CD4-positive, alpha-beta T cell treated with Interleukin-17A for 4 hours (primary cell): ENCODE measurements at places on chromosomes 12 and 14.

DNA sequence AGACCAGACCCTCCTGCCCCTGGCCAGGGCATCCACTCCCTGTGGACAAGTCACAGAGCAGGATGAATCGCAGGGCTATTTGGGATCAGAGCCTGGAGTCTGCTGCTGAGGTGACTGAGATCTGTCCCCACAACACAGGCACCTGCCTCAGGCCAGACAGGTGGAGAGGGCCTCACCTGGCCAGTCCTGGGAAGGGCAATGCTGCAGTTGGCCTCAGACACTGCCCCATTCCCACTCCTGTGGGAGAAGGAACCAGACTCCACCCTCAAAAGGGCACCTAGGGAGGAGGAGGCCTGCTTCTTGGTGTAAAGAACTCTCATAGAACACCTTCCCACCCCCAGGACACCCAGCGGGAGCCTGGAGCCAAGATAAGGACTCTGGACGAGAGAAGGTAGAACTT lies 48.3 kb upstream of the PLEKHG6 start:
- no peak for DNase-seq

GRCh38 chr14:67764496-67764895 lies 51.9 kb downstream of the ZFYVE26 start:
- no peak for DNase-seq

- no peak for DNase-seq
Measured at GRCh38 chr14:50688875-50689274, 20.8 kb upstream of the SAV1 start.

DNA sequence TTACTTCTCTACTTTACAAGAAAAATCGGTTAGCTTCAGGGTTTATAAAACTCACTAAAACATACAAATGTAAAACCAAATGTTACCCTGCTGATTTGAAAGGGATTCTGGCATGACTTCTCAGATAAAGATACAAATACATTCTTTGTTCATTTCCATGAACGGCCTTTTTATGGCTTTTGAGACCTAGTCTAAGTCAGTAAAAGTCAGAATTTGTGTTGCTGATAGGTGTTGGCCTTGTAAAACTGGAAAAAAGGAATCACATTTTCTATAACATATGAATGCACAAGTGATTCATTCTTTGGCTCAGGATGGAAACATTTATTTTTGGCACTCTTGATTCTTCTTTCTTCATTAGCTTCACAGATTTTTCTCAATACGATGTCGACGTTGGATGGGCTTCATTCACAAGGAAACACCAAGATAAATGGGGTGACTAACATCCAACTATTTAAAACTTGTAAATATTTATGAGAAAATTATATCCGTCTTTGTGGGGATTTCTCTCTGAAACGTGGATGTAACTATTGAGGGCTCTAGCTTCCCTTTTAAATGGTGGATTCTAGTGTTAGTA lies 27.0 kb upstream of the CPM start:
- no peak for DNase-seq

DNA sequence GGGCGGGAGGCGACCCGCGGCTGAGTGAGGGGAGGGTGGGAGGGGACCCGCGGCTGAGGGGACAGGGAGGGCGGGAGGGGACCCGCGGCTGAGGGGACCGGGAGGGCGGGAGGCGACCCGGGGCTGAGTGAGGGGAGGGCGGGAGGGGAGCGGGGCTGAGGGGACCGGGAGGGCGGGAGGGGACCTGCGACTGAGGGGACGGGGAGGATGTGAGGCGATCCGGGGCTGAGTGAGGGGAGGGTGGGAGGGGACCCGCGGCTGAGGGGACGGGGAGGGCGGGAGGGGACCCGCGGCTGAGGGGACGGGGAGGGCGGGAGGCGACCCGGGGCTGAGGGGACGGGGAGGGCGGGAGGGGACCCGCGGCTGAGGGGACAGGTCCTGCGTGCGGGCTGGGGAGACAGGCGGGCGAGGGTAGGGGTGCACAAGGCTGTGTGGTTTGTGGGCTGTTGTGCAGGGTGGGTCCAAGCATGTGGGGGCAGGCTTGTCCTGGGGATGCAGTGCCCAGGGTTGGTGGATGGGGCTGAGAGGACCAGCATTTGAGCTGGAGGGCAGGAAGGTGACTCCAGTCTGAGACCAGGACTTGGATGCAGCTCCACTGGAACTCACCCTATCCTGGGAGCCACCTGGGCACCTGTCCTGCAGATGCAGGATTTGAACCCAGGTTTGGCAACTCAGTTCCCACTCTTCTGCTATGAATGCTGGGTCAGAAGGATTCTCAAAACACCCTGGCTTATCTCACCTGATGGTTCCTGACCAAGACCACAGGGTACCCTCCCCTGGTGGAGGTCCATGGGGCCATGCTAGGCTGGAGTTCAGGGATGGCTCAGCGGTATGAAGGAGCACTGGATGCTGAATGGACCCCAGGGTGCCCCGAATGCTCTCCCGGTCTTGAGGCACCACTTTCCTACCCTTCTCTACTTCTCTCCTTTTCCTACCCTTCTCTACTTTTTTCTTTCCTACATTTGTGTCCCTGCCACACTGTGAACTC lies 9.4 kb downstream of the PLD4 start:
- peak; percentile 9 for DNase-seq

GRCh38 chr14:73524493-73524892 lies 12.4 kb upstream of the ACOT1 start:
- no peak for DNase-seq

DNA sequence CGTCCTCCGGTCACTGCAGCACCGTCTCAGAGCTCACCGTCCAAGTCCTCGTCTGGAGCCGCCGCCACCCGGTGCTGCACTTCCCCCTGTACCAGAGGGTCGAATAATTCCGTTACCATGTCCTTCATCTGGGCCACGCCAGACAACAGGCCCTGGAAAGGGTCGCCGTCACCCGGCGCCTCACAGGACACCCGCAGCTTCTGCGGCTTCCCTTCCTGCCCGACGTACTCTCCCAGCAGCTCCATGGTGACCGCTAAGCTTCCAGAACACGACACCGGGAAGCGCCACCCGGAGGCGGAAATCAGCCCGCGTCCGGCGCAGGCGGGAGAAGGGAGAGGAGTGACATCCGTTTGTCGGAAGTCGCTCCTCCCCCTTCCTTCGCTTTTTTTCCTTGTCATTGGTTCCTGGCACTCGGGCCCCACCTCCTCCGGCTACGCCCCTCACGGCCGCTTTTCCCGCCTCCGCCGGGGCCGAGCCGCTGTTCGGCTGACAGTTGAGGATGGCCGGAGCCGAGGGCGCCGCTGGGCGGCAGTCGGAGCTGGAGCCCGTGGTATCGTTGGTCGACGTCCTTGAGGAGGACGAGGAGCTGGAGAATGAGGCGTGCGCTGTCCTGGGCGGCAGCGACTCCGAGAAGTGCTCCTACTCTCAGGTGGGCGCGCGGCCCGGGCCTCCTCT lies at the start of the genes GON7 and UBR7:
Gene GON7 (minus strand): TSS at position 273 of the 675 bp plus-strand sequence. CDS start 28 bp downstream, at position 245.
Gene UBR7 (plus strand): TSS at position 464 of the 675 bp plus-strand sequence. CDS start 36 bp downstream, at position 500.
- peak; percentile 90 for DNase-seq

GRCh38 chr14:100487304-100487703 lies 99.9 kb downstream of the BEGAIN start:
- DNase-seq, result no peak

DNA sequence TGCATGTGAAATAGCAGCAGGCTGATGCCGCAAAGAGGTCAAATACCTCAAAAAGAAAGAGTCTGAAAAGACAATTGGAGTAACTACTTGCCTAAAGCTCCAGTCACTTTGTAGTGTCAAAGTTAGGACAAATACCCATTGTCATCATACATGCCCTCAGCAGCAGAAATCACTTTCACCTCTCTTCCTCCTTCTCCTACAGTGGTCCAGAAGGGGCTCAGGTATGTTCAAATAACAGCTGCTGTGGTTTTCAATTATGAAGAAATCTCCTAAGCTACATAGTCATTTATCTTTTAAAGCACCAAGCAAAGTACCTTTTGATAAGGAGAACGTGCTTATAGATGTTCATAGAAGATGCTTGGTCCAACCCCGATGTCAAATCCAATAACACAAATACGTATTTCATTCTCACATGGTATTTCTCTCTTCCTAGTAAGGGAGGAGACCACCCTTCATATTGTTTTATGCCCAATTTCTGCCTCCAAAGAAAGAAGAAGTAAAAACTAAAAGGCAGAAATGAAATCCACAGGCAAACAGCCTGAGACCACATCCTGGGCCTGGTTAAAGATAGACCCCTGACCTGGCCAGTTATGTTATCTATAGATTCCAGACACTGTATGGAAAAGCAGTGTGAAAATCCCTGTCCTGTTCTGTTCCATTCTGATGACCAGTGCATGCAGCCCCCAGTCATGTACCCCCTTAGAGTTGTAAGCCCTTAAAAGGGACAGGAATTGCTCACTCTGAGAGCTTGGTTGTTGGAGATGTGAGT lies 23.7 kb downstream of the GYS2 start:
- DNase-seq, result no peak

- DNase-seq, result peak; percentile 48
Measured at GRCh38 chr14:95515080-95515489, 1.4 kb downstream of the SYNE3 start.

DNA sequence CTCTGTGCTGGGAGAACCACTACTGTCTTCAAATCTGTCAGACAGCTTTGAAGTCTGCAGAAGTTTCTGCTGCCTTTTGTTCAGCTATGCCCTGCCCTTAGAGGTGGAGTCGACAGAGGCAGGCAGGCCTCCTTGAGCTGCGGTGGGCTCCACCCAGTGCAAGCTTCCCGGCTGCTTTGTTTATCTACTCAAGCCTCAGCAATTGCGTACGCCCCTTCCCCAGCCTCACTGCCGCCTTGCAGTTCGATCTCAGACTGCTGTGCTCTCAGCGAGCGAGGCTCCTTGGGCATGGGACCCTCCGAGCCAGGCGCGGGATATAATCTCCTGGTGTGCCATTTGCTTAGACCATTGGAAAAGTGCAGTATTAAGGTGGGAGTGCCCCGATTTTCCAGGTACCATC lies 25.1 kb upstream of the KLRB1 start:
- peak; percentile 32 for DNase-seq

DNA sequence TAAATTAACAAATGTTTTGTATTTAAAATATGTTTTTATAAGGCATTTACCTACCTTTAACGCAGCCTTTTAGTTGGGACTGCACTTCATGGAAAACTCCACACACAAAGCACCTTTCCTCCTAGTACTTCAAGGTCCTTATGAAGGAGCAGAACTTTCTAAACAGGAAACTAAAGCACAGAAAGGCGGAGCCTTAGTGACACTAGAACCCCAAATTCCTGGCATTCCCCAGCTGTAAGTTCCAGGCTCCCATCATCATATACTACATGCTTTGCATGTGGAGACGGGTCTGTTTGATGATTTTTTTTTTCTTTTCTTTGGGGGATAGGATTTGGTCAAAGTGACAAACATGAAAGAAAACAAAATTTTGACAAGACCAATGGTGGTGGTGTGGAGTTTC lies 39.5 kb downstream of the STXBP6 start:
- no peak for DNase-seq

DNA sequence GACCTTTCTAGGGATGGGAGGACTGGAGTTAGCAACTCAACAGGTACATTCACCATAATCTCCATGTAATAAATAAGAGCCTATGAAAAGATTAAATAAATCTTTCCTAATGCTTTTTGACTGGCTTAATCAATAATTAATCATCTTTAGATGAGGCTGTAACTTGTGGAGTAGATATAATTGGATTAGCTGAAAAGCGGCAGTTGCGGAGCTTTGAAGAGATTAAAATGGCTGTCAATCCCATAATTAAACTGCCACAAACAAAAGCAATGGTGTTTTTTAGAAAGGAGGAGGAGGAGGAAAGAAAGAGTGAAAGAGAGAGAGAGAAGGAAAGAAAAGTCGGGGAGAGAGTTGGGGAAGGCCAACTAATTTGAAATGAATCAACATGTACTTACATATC lies 70.7 kb upstream of the TMEM263 start:
- DNase-seq, result no peak

DNA sequence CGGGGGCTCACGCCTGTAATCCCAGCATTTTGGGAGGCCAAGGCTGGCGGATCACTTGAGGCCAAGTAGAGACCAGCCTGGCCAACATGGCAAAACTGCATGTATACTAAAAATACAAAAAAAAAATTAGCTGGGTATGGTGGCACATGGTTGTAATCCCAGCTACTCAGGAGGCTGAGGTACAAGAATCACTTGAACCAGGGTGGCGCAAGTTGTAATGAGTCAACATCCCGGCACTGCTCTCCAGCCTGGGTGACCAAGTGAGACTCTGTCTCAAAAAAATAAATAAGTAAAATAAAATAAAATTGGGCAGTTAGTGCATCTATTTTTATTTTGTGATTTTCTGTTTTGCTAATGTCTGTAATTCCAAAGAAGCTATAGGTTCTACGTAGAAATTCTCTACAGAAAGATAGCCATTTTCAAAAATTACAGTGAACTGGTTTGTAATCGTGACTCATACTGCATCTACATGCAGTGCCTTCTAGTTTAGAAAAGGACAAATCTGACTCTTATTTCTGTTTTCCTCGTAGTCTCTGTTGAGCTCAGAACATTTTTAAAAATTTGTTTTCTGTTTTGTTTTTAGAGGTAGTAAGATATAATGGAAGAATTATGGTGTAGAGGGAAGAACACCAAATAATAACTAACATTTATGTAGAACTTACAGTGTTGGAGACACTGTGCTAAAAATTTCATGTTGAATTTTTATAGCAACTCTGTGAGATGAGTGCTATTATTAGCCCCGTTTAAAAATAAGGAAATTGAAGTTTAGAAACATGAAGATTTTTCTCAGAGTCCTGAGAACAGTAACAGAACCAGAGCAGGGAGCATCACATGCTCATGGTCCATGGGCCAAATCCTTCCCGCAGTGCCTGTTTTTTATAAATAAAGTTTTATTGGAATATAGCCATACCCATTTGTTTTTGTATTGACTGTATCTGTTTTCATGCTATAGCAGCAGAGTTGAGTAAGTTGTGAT lies 201.2 kb downstream of the SYNE2 start:
- no peak for DNase-seq

- no peak for DNase-seq
Measured at GRCh38 chr12:69046920-69047319, 113.9 kb upstream of the CPM start.

DNA sequence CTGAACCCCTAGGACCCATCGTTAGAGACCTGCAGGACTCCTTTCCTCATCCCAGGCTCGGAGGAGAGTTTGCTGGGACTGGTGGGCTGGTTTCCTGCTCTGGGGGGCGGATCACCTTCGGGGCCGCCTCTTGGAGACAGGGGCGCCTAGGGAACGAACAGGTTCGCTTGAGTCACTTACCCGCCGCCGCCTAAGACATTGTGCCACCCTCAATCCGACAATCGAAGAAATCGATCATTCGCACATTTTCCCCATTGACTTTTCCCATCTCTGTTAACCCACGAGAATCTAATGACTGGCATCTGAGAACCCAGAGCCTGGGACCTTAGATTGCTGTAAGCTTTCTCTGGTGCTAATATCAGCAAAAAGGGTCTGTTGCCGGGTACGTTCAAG lies 322 bp downstream of the SLC39A9 start:
- no peak for DNase-seq

DNA sequence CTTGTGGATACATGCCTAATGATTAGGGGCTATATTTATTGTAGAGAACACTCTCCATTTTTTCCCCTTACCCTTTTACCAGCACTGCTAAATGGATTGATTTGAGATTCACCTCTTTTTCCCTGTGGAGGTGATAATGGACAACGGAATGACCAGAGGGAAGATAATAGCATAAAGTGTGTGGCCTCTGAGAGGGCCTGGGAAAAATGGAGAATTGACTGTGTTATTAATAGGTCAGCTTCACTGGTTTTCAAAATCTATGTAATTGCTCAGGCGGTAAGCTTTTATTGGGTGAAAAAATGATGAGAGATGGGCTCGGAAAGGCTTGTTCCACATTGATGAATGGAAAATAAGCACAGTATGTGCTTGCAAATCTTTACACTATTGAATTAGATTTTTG lies 15.8 kb downstream of the FLRT2 start:
- no peak for DNase-seq

GRCh38 chr12:21962236-21962635 lies 21.0 kb upstream of the ABCC9 start:
- no peak for DNase-seq
